Substantia nigra (tissue), 51 donors: ENCODE measurements at places on chromosomes 3 and 15.

GRCh38 chr15:69265347-69265955 lies 33.3 kb upstream of the PAQR5 start:
- no peak for DNase-seq

DNA sequence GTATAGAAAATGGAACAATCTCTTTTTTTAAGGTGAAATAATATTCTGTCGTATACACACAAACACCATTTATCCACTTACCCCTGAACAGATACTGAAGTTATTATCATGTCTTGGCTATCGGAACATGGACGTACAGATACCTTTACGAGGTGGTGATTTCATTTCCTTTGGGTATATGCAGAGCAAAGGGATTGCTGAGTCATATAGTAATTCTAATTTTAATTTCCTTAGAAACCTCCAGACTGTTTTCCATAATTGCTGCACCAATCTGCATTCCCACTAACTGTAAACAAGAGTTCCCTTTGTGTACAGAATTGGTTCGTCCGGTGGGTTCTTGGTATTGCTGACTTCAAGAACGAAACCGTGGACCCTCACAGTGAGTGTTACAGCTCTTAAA lies 179.4 kb downstream of the SHOX2 start:
- no peak for DNase-seq

- DNase-seq, result no peak
Measured at GRCh38 chr3:39064646-39065045, 12.8 kb downstream of the WDR48 start.

GRCh38 chr3:71438904-71439303 lies 144.6 kb downstream of the FOXP1 start:
- DNase-seq, result no peak

DNA sequence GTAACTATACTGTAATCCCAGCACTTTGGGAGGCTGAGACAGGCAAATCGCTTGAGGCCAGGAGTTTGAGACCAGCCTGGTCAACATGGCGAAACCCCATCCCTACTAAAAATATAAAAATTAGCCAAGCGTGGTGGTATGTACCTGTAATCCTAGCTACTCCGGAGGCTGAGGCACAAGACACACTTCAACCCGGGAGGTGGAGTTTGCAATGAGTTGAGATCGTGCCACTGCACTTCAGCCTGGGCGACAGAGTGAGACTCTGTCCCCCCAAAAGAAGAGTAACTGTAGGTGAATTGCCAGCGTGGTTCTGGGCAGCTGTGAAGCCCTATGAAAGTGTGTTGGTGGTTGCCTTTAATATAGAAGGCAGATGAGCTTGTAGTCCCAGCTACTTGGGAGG lies 95.9 kb downstream of the SLCO3A1 start:
- no peak for DNase-seq

DNA sequence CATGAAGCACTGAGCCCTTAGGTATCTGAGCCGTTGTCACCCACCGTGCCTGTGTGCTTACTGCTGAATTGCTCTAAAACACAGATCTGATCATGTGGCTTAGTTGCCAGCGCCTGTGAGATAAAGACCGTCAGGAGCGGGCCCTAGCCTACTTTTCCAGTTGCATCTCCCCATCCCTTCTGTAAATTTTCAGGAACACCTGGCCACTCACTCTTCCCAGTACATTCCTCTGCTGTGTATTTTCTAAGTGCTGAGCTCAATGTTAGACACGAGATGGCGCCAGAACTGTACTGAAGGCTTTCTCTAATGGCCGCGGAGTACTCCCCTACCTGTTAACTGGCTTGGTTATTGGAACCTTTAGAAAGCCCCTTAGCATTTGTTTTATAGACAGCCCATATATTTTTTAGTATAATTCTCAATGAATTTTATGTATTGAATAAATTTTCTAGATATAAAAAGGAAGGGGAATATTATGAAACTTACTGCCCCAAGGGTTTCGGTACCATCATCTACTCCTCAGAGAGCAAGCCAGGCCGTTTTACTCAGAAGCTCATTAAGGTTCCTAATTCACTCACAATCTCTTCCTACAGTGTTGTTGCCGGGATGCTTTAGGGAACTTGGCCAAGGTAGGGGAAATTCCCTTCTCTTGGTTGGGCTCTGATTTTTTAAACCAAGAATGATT lies 16.7 kb upstream of the WNT7A start:
- DNase-seq, result no peak

GRCh38 chr15:84914909-84915605 lies 30.6 kb downstream of the SLC28A1 start:
- no peak for DNase-seq
